Uterus (tissue), 4 donors: ENCODE measurements at places on chromosomes 3 and 15.
A peak's percentile ranks its signal among the peaks of the same experiment; 100 is the strongest.

DNA sequence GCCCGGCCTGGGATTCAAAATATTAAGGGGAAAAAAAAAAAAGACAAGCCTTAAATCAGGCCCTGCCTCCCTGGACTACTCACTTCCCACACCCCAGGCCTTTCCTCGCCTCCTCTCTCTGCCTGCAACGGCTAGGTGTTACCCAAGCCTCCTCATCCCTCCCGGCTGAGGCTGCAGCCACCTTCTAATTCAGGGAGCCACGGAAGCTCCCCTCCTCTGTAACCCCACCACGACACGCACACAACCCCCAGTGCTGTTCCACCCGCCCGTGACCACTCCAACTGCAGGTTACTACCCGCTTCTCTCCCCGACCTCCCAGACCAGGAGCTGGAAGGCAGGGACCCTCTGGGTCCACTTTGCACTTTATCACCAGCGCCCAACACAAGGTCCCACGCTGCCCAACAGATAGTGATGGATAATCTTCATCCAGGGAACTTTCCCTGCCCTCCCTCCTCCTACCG lies 936 bp downstream of the KIF7 start:
- no peak for DNase-seq

DNA sequence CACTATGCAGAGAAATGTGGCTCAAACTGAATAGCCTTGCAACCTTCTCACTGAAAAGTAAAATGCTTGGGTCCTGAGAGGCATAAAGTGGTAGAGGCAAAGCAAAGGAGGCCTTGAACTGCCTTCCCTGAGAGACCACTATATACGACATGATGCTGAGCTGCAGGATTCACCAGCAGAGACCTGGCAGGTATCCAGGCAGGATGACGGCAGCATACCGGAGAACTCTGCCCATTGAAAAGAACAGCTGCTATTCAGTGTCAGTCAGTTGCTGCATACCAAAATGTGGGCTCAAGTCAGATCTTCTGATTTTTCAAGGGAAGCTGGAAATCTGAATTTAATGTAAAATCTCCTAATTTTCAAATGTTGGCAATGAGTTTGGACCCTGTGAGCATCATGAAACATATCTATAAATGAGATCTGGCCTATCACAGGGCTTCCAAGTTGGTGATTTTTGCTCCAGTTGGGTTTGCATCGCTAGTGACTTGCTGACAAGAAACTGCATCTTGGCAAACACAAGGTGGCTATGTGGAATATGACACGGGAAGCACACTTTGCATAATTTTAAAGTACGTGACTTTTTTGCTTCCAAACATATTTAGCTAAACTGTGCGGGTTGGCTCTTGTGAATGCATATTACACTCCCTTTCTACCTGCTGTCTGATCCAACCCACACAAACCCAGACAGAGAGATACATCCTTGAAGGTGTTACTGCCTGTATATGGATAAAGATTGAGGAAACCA lies 529.0 kb downstream of the AGBL1 start:
- DNase-seq = no peak

- DNase-seq = peak; percentile 92
Measured at GRCh38 chr3:45841757-45842491, at the start of gene LZTFL1. Gene LZTFL1, minus strand, starts transcription at chr3:45842119. Its CDS starts 128 bp downstream, at chr3:45841991.

- DNase-seq = peak; percentile 21
Measured at GRCh38 chr15:41512940-41513505, 604 bp downstream of the LTK start.

DNA sequence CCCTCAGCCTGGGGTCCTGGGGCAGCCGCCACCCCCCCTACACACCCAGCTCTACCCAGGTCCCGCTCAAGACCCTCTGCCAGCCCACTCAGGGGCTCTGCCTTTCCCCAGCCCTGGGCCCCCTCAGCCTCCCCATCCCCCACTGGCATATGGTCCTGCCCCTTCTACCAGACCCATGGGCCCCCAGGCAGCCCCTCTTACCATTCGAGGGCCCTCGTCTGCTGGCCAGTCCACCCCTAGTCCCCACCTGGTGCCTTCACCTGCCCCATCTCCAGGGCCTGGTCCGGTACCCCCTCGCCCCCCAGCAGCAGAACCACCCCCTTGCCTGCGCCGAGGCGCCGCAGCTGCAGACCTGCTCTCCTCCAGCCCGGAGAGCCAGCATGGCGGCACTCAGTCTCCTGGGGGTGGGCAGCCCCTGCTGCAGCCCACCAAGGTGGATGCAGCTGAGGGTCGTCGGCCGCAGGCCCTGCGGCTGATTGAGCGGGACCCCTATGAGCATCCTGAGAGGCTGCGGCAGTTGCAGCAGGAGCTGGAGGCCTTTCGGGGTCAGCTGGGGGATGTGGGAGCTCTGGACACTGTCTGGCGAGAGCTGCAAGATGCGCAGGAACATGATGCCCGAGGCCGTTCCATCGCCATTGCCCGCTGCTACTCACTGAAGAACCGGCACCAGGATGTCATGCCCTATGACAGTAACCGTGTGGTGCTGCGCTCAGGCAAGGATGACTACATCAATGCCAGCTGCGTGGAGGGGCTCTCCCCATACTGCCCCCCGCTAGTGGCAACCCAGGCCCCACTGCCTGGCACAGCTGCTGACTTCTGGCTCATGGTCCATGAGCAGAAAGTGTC lies 30.2 kb downstream of the PTPN23 start:
- no peak for DNase-seq

GRCh38 chr15:67126551-67127330 lies 61.3 kb downstream of the SMAD3 start:
- DNase-seq = no peak

DNA sequence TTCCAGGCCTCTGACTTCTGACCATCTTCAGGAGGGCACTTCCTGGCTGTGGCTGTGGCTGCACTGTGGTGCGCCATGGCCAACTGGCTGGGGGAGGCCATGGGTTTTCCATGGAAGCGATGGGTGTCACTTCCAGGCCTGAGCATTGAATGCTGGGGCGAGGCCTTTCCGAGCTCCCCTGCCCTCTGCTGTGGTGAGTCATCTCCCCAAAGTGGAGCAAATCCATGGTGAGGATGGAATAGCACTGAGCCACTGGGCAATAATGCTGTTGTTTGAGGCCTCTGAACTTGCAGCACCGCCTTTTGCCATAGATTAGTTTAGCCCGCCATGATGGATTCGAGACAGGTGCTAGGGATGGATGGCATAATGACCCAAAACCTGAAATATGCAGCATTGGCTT lies 155.5 kb downstream of the GABRG3 start:
- no peak for DNase-seq

DNA sequence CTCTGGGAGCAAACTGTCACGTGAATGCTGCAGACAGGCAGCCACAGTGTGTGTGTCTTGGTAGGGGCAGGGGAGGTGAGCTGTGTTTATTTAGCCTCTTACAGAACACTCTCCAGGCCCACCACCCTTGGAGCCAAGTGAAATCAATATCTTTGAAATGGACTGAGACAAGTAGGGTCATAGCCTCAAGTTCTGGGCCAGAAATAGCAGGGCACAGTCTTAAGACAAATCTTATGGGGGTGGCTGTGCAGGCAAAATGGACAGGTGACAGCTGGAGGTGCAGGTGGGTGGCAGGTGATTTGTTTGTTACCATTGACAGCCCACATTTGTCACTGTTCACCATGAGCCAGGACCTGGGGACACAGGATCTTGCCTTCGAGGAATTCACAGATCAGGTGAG lies 93.6 kb upstream of the NMNAT3 start:
- no peak for DNase-seq

DNA sequence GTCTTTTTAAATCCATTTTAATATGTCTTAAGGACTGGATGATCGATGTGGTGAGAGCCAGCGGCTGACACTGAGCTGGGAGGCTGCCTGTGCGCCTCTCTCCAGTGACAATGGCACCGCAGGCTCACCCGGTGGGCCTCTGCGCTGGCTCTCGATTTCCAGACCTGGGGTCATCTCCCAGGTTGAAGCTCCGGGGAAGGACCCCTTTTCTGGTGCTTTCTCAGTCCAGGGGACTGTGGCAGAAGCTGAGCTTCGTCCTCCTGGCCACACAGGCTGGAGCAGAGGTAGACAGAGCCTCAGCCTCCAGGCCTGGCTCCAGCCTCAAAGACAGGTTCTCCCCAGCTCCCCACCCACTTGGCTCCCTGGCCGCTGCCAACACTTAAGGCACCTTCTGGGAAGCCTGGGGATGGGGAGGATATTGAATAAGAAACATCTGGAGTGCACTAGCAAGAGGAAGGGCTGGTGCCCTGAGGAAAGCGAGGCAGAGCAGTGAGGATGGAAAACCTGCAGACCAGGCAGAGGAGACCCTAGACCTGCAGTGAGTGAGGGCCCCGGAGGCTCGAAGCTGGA lies 154.2 kb upstream of the SMAD3 start:
- DNase-seq = no peak

- DNase-seq = no peak
Measured at GRCh38 chr3:185341616-185342458, 21.1 kb upstream of the MAP3K13 start.

DNA sequence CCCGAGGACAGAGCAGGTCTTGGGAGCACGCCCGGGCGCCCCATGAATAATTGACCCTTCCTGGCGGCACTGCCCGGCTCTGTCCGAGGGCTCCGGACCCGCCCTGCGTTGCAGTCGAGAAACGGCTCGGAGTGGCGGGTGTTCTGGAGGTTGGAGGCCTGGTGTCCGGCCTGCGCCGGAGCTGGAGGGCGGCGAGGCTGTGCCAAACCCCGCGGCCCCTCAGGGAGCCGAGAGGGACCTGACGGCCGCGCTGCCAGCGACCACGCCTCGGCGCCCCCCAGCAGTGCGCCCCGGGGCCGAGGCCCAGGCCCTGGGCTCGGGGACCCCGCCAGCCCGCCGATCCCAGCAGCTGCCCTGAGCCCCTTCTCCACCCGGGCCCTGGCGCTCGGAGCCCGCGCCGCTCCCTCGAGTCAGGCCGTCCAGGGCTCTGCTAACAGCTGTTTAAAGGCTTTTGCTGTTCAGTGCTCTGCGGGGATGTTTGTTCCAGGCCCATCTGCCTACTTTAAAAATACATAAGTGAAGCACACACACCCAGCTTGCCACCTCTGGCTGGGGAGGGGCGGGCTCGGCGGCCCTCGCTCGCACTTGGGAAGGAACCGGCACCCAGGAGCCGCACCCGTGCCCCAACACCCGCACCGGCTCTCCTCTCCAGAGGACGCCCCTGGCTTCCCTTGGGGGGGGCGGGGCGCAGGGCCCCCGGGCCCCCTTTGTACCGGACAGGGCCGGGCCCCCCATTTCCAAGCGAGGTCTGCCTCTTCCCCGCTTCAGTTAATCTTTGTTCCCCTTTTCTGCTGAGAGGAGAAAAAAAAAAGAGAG lies 730 bp upstream of the ZNF710 start:
- peak; percentile 38 for DNase-seq

GRCh38 chr3:68315546-68315945 lies 616.8 kb downstream of the TAFA4 start:
- no peak for DNase-seq

DNA sequence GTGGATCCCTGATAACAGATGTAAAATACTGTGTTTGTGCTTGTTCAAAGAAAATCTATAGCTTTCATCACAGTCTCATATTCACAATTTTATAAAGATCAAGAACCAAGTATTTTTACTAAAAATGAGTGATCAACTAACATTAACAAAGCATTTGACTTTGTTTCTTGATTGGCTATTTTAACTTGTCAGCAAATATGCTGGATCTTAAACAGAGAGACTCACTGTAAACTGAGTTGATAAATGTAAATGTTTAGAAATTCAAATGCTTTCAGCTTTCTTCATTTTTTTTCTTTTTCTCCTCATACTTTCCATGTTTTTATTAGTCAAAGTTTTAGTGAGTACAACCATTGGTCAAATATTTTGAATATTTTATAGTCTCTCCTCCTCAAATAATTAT lies 923.0 kb upstream of the NR2F2 start:
- DNase-seq = no peak

DNA sequence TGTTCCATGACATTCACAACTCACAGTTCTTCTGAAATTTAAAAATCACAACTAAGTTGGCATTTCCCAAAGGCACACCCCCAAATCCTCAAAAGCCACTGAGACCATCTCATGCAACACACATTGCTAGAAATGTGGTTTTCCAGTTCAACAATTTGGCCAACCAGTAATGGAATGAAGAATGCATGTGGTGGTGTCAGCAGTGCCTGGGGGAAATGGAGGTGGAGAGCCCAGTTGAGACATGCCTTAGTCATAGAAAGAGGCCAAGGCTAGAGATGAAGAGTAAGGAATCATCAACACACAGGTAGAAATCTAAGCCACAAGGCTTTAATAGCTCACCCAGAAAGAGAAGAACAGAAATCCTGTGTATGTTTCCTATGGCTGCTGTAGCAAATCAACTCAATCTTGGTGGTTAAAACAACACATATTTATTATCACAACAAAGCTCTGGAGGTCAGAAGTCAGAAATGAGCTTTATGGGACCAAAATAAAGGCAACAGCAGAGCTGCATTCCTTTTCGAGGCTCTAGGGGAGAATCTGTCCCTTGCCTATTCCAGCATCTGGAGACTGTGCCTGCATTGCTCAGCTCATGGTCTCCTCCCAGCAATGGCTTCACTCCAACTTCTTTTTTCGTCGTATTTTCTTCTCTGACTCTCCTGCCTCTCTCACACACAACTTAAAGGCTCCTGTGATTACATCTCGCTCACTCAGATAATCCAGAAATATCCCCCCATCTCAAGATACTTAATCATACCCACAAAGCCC lies 54.0 kb downstream of the SNTN start:
- DNase-seq = no peak

GRCh38 chr3:192991356-192991755 lies 73.7 kb upstream of the MB21D2 start:
- DNase-seq = no peak

GRCh38 chr15:39465843-39466749 lies 114.8 kb upstream of the THBS1 start:
- peak; percentile 86 for DNase-seq

GRCh38 chr3:22492342-22492741 lies 710.8 kb upstream of the UBE2E2 start:
- no peak for DNase-seq

- no peak for DNase-seq
Measured at GRCh38 chr3:170043506-170043905, 5.7 kb downstream of the GPR160 start.

DNA sequence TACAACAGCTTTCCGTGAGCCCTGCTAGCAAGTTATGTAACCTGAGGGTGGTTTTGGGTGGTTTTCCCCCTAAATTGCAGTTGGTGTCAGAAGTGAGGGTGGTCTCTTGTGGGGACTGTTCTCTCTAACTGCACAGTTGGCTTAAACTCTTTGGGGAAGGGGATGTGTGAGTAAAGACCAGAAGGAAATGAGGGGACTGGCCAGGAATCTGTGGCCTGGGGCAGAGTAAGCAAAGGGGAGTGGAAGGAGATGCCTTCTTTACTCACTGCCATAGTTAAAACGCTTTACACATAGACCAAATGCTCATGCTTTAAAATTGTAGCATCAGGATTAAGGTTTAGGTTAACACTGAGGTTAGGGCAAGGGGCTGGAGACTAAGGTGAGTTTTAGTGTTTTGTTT lies 21.2 kb upstream of the XIRP1 start:
- DNase-seq = no peak

DNA sequence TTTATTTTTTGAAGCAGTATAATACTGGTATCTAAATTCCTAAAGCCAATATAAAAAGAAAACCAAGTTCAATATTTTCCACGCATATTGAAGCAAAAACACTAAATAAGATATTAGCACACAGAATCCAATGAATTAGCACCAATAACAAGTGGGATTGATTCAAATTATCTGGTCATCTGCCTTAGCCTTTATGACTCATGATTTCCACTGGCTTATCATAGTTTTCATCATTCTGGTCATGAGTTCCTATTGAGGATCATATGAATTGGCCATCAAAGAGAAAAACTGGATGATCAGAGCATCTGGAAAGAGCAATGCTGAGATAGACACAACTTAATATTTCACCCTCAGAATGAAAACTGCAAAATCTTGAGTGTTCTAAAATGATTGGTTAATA lies 809.9 kb downstream of the MCTP2 start:
- no peak for DNase-seq
